ENCODE measurements at places on chromosomes 13 and 19.
A peak's percentile ranks its signal among the peaks of the same experiment; 100 is the strongest.

- no peak for DNase-seq
These were observed 19.0 kb downstream of the CRYL1 start for GRCh38 chr13:20506696-20507095.

GRCh38 chr19:35056513-35057063, 15.1 kb downstream of the HPN start:
- DNase-seq = no peak

- DNase-seq = no peak
These were observed 7.3 kb downstream of the RASAL3 start for GRCh38 chr19:15456871-15457700.

DNA sequence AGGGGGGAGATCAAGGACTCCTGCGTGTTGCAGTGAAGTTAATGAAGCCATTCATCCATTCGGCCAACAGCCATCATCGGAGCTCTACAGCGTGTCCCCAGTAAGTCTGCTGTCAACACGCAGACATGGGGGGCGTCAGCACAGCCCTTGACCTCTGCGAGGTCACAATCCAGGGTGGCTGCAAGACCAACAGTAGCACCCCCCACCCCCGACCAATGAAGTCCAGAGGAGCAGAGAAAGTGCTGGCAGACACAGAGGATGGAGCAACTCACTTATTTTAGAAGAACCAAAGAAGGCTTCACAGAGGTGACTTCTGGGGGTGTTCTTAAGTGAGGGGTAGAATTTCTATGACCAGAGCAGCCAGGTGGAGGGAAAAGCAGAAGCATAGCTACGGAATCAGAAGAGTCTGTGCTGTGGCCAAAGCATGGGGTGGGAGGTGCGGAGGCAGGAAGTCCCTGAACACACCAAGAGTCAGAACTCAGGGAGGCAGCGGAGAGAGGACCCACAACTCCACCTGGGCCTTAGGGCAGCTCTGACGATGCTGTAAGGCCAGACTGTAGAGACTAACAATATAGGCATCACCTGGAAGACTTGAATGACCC, 185.4 kb downstream of the FOXO1 start:
- DNase-seq = no peak

DNA sequence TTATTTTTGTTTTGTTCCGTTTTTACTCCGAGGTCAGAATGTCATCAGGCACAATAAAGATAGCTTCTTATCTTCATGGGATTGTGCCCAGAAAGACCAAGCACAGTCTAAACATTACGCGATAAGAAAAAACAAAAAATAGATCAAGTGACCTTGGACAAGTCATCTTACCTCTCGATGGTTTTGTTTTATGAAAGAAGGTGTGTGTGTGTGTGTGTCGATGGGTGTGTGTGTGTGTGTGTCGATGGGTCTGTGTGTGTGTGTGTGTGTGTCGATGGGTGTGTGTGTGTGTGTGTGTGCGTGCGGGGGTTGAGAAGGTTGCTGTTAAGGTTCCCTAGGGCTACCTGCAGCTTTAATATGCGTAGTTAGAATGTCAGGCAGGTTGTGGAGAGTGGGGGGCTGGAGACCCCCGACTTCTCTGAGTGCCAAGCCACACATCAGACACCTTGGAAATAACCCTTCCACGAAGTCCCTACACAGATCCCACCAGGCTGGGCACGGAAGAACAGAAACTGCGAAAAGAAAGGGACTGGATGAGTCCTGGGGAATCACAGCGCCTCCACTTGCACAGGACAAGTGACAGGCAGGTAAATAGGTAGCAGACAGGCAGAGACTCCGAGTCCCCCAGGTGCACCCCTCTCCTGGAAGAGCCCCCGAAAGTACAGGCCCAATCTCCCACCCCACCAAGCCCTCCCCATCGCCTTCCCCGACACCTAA, 458 bp upstream of the ATP8A2 start:
- DNase-seq = no peak

GRCh38 chr13:42656958-42657357, 83.0 kb downstream of the TNFSF11 start:
- DNase-seq = no peak

DNA sequence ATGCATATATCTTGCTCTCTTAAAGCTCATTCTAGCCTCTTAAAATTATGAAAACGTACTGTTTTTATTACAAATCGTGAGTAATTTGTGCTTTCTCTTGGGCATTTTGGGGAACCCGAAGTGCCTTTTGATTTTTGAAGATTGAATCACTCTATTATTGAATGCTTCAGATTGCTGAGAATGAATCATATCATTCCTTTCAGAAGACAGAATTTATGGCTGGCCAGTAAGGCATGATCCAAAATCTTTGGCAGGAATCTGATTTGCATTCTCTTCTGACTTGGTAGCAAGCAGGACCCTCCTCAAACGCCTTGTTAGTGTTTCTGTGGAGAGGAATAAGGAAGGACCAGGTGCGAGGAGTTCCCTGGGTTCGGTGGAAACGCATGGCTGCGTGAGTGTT, 49.5 kb downstream of the STARD13 start:
- no peak for DNase-seq

GRCh38 chr13:38883783-38884182, 106.8 kb downstream of the STOML3 start:
- no peak for DNase-seq

DNA sequence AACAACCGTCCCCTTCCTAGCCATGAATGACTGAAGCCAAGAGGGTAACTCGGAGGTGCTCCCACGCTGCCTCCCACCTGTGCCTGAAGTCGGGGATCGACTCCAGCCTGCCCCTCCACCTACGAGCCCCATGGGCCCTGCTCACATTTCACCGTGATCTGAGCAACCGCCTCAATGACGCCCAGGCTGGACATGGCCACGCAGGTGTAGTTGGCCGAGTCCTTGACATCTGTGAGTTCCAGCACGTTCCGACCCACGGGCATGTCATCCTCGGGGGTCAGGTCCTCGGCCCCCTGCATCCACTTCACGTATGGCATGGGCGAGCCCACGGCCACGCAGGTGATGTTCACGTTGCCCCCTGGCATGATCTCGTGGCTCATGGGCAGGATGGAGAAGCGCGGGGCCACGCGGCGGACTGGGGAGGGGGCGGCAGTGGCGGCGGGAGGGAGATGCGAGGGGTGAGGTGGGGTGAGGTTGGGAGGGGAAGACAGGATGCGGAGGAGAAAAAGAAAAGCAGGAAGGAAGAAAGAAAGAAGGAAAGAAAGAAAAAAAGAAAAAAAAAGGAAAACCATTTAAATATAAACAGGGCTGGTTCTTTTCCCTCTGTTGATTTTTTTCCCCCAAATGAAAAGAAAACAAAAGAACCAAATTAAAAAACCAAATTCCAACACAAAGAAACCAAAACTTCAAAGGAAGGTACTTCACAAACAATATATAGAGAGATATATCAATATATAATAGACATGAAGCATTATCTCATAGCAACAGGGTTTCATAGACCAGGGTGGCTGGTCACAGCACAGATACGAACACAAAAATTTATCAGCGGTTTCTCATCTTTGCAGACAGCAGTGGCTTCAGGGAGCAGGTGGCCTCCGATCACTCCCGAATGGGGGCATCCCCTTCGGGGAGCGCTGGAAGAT, 94.7 kb downstream of the PTPRS start:
- DNase-seq = no peak

GRCh38 chr13:44347301-44347700, 26.3 kb upstream of the SERP2 start:
- DNase-seq = no peak

GRCh38 chr13:25732111-25732865, 319.5 kb downstream of the SHISA2 start:
- no peak for DNase-seq

GRCh38 chr19:19443902-19444680, 38.6 kb downstream of the GATAD2A start:
- DNase-seq = no peak

GRCh38 chr13:41693434-41693833, 236.1 kb downstream of the RGCC start:
- no peak for DNase-seq

- DNase-seq = no peak
These were observed 22.3 kb downstream of the SACS start for GRCh38 chr13:23411220-23411619.

- DNase-seq = no peak
These were observed 225.2 kb upstream of the TMTC4 start for GRCh38 chr13:100899720-100900316.

DNA sequence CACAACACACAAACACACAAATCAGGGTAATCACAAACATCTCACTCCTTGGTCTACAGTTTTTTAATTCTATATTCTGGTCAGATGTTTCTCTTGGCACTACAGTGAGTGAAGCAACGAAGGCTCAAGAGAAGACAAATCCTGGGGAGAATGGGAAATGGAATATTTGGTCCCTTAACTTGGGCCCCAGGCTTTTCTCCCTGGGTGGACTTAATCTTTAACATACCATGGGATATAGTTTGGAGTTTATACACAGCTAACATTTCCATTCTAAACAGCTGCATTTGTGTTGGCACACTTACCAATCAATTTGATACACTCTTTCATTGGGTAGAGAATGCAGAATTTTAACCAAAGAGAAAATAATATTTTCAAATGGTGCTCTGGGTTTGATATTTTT, 1132.6 kb upstream of the SLC10A2 start:
- no peak for DNase-seq

- no peak for DNase-seq
These were observed 931.6 kb upstream of the MIR17HG start for GRCh38 chr13:90415902-90416301.

GRCh38 chr19:35959968-35960320, 23.8 kb downstream of the LRFN3 start:
- DNase-seq = no peak

DNA sequence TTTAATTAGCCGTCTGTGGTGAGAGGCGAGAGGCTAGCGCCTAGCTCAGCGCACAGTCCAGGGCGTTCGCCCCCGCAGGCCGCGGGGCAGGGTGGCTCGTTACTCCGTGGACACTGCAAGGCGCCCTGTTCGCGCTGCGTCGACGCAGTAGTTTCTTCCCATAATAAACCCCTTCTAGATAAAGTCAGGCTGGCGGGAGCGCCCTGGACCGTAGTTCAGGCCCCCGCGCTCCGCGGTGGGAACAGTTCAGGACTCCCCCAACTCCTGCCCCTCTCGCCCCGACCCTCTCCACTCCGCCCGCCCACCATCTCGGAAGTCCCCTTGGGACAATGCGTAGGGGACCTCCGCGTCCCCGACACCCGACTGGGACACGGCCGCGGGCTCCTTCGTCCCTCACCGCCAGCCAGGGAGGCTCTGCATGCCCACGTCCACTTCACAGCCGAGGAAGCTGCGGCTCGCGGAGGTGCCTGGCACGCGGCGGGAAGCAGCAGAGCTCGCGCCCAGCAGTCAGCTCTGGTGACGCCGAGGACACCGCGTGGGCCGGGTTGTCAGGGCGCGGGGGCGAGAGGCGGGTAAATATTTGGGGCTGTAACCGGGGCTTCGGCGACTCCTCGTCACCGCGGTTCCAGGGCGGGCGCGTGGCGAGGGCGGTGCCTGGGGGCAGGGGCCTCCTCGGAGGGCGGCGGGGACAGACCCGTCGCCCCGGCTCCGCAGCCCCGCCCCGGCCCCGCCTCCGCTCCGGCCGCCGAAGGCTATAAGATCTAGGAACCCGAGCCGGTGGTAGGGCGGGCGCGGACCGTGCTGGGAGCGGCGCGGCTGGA, at the start of gene RGCC:
TSS of gene RGCC (plus strand) at position 783 of the 821 bp plus-strand sequence. CDS start 158 bp downstream, outside the sequence.
- peak; percentile 96 for DNase-seq

GRCh38 chr13:106241974-106242953, 293.2 kb downstream of the EFNB2 start:
- no peak for DNase-seq

DNA sequence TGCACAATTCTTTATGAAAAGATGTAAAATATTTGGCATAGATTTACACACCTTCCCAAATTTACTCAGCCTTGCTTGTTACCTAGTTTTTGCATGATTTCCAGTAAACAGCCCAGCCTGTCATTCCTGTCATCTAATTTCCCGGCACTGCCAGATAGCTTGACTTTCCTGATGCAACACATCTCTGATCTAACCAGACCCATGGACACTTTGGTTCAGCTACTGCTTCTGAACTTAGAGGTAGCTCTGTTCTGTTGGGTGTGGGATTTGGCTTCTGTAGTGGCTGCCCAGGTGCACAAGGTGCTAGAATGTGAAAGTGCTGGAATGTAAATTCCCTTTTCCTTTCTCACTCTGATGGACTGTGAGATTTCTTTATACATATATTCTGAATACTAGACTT, 1033.5 kb downstream of the SLITRK1 start:
- no peak for DNase-seq

GRCh38 chr13:60213236-60213744, 49.6 kb upstream of the DIAPH3 start:
- DNase-seq = no peak

- DNase-seq = no peak
These were observed 1.1 kb downstream of the RPL21 start for GRCh38 chr13:27252467-27252866.

- peak; percentile 26 for DNase-seq
These were observed 15.8 kb downstream of the GPR180 start for GRCh38 chr13:94617389-94618000.

GRCh38 chr19:18853755-18854427, 22.1 kb downstream of the UPF1 start:
- no peak for DNase-seq

DNA sequence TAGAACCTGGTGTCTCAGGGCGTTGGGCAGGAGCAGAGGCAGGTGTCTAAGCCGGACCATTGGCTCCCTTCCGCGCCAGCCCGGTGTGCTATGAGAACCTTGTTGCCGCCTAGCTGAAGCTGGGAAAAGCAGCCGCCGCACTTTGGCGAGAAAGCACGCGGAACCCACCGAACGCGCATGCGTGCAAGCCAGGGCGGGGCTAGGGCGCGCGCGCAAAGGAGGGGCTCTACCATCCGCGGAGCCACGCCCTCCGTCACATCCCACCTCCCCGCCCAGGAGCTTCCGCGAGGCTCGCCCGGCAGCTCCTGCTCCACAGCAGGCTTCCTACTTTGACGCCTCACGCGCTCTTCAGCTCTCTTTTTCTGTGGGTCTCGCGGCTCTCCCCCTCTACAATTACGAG, 51.3 kb downstream of the WDR87 start:
- DNase-seq = no peak

DNA sequence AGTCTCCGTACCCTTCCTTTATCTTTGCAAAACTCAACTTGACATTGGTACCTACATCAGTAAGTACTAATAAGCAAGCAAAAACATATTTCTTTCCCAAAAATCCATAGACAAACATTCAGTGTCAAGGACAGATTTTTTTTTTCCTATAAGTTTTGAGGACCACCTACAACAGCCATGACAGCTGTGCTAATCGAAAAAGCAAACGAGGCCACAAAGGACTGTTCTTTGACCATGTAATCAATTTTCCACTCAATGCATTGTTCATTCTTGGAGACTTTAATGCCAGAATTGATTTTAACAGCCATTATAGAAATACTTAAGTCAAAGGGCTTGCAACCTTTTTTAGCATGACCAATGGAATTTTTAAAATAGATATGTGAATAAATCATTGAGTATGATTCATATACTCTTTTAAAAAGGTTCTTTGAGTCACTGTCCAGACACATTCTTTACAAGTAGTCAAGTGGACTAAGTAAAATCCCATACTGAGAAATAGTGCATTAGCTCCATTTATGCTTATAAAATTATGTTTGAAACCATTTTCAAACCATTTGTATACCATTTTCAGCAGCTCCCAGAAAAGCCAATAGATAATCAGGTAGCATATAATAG, 323.9 kb downstream of the MZT1 start:
- DNase-seq = no peak

Data from T-helper 17 cell (primary cell).